SJSA1 (cell line): ENCODE measurements at places on chromosomes 7 and 10.

DNA sequence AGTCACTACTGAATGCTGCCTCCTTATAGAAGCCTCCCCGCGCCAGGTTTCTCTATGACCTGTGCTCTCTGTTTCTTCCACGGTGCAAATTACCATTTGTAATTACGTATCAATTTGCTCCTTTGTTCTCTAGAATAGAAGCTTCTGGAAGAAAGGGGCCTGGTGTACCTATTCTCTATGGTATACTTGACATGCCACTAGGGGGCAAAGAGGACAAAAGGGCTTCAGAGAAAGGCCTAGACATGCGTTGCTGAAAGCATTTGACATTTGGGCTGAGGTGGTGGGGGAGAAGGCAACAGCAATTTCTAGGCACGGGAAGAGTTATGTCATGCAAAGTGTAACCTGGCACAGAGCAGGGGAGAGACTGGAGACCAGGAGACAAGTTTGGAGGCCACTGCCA lies 148.7 kb downstream of the WDR11 start:
- no peak for DNase-seq

GRCh38 chr7:128123291-128124037 lies 92.2 kb upstream of the LRRC4 start:
- no peak for DNase-seq

DNA sequence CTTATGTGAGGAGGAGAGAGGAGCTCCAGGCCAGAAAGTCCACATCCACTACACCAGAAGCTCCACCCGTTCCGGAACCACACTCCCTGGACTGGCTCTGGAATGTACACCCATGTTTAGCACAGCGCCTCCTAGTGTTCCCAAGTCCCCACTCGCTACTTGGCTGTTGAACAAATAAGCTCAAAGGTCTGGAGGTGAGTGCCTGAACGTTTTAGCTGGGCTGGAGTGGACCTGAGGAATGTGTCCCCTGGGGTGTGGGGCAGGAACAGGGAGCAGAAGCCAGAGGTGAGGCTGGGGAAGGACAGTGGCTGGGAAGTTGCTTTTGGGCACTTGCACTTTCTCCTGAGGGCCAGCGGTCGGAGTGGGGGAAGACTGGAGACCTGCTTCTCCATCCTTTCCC lies 164.1 kb upstream of the CDCA7L start:
- DNase-seq, result peak; percentile 50

GRCh38 chr10:110307805-110308204 lies 3.1 kb upstream of the SMNDC1 start:
- no peak for DNase-seq

- no peak for DNase-seq
These were observed 6.8 kb downstream of the PON2 start for GRCh38 chr7:95427914-95428516.

GRCh38 chr10:23095966-23096801 lies 805 bp downstream of the MSRB2 start:
- no peak for DNase-seq

GRCh38 chr10:63064706-63065105 lies 68.4 kb upstream of the NRBF2 start:
- no peak for DNase-seq

- DNase-seq, result no peak
These were observed 92.2 kb downstream of the GATA3 start for GRCh38 chr10:8146650-8147049.

GRCh38 chr10:78934532-78934898 lies 134.3 kb upstream of the ZMIZ1 start:
- DNase-seq, result no peak

- no peak for DNase-seq
These were observed 818.3 kb downstream of the MAGI2 start for GRCh38 chr7:78635026-78635793.

DNA sequence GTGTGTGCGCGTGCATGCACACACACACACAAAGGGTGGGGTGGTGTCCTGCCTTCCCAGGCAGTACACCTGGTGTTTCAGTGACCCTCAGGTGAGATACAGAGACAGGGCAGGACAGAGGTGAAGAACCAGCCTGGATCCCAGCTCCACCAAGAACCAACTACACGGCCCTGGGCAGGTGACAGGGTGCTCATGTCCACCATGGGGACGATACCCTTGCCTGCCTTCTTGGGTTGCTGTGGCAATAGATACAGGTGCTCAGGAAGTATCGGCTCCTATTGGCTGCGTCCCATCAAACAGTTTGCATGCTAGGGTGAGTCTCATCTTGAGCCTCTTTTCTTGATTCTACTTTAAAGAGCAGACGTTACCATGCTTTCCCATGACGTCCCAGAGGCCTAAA lies 33.7 kb upstream of the CXCL12 start:
- DNase-seq, result no peak

DNA sequence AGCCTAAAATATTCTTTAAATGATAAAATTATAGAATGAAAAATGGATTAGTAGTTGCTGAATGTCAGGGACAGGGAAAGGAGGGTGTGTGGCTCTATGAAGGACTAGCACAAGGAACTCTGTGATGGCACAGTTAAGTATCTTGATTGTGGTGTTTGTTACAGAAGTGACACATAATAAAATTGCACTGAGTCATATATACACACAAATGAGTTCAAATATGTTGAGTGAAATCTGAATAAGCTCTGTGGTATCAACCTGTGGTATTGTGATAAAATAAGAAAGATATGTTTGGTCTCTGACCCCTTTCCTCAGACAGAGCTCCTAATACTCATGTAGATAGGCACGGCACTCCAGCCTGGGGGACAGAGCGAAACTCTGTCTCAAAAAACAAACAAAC lies 181.5 kb upstream of the TRIM24 start:
- DNase-seq, result no peak

DNA sequence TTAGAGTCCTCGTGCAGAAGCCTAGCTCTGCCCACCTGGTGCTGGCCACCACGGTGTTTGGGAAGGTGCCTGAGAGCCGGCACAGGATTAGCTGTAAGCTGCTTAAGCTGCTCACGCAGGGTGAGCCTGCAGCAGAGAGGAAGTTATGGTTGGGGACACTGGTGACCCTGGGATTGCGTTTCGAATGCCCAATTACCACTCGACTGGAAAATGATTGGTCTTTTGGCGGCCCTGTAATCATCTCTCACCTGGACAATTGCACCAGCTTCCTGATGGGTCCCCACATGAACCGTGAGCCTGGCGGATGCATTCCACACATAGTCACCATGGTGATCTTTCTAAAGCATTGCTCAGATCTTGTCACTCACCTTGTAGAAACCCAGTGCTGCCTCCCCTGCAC lies 442.3 kb upstream of the ZMIZ1 start:
- DNase-seq, result no peak

GRCh38 chr10:12873172-12873571 lies 128.3 kb downstream of the CCDC3 start:
- no peak for DNase-seq

DNA sequence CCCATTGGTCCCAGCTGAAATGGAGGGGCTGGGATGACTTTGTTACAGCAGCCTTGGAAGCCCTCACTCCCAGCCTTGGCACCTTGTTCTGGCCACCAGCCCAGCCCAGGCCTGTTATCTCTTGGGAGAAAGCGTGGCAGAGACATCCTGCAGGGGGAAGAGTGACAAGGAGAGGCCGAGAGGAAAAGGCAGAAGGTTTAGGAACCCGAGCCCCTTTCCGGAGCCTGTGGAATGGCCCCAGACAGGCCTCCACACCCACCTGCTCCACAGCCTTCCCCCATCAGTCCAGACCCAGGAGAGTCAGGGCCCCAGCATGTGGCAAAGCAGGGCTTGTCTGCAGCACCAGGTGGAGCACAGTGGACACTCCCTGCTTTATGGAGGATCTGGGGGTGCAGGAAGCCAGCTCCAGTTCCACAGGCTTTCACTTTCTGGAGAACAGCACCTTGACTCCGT lies 24.1 kb upstream of the TRIM8 start:
- DNase-seq, result no peak

DNA sequence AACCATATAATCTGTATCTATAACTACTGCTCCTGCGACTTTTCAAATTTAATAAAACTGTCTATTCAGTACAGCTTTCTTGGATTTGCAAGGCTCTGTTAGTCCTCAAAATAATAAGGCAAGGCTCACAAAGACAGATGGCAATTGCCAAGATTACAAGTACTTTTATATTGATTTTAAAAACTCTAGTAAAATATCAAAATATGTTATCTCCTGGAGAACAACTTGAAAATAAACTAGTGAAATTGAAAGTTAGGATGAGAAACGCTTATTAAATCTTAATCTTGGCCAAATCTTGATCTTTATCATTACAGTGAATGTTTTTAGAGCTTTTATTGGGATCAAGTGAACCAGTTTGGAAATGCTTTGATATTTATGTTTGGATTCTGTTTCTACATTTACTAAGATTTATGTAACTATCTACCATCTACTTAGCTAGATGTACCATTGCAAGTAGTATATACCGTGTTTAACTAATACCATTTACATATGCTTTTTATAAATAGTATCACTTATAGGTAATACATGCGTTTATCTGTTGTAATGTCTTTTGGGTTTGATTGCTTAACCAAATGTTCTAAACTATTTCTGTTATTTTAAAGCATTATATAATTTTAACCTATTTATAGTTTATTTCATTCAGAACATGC lies 70.0 kb downstream of the CABCOCO1 start:
- DNase-seq, result no peak

GRCh38 chr7:98236355-98237185 lies 15.5 kb downstream of the TECPR1 start:
- DNase-seq, result peak; percentile 39

GRCh38 chr10:122487174-122487765 lies 25.9 kb downstream of the HTRA1 start:
- no peak for DNase-seq

- DNase-seq, result no peak
These were observed 76.4 kb upstream of the CDC14C start for GRCh38 chr7:48847917-48848316.

DNA sequence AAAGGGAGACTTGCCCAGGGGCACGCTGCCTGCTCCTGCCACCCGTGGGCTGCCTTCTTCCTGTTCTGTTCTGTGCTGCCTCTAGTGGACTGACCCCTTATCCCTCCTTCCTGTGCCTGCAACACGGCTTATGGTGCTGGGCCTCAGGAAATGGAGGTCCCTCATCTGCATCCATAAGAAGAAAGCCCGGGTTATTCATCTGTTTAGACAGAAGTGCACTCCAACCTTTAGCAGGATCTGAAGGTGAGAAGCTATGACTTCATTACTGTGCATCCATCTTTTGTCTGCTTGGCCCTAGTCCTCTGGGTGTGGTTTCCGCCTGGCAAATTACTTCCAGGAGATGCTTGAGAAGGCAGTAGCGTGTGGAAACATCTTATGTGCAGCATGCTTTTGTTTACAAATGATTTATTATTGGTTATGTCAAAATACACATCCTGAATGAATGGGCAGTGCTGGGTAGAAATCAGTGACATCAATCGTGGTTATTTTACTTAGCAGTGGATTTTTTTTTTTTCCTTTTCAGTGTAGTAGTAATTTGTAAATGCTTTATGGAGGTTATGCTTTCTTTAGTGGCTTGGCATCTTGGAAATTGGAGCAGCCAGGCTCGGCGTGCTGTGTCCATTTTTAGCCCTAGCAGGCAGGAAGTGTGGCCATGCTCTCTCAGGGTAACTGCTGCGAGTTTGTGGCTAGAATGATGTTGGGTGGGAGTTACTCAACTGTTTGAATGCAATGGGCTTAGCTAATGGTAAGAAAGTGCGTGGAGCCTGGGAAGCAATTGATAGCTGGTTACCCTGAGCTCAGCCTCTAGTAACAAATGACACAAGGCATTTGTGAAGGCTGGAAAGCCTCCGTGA lies 12.7 kb downstream of the PTPRE start:
- DNase-seq, result peak; percentile 14

DNA sequence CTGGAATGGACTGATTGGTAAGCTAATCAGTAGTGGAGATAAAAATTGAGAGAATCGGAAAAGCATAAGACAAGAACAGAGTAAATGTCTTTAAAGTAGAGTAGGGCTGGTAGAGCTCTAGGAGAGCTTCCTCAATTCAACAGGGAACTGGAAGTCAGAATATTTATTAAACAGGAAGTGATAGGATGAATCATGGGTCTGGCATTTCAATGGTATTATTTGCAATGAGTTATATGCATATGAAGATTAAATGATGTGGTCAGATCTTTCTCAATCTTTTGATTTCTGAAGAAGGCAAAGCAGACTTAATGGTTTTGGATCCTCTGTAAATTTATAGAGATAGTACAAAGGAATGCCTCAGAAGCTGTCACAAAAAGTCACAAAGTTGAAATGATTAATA lies 349.0 kb downstream of the HPSE2 start:
- DNase-seq, result no peak

DNA sequence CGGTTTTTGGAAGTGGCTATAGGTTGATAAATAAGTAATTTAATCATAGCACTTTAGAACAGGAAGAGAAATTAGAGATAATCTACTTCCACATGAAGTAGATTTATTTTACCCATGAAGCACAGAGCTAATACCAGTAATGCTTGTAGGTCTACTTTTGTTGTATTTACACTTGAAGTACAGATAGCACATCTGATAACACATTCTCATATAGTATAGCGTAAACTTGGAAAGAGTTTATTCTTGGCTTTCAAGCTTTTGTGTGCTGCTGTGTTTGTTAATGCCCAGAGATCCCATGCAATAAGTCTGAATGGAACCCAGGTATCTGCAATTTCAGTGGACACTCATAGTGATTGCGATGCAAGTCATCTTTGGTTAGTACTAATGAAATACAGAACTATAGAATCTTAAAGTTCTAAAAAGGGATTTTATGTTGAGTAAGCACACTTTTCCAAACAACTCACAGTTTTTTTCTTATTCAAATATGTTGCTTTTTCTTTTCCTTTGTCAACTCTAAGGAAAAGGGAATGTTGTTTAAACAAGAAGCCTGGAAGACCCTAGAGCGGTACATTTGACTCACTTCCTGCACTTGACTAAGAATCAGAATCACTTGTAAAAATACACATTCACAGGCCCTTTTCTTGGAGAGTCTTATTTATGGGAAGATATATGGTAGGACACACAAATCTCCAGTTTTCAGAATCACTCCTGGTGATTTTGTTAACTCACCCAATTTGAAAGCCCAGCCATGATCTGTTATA lies 105.8 kb downstream of the GNAI1 start:
- no peak for DNase-seq

DNA sequence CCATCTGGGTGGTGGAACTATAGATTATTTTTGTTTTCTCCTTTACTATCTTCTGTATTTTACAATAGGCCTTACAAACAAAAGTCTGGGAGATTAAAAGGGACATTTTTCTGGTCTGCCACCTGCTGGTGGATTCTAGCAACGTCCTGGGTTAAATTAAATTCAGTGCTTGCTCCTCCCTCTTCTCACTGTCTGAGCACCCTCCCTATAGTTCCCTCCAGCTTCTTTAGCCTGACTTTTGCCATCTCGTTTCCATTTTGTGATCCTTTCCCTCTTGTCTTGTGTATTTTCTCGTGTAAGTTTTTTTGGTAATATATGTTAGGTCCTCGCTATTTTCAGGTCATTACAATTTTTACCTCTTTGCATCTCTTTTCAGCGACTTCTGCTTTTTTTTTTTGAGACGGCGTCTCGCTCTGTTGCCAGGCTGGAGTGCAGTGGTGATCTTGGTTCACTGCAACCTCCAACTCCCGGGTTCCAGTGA lies 16.1 kb downstream of the ANKRD16 start:
- peak; percentile 69 for DNase-seq

- DNase-seq, result no peak
These were observed 1631.5 kb upstream of the LRRTM3 start for GRCh38 chr10:65294329-65294728.

GRCh38 chr7:135602304-135602703 lies 44.6 kb downstream of the NUP205 start:
- peak; percentile 2 for DNase-seq

- DNase-seq, result no peak
These were observed 63.1 kb downstream of the MALRD1 start for GRCh38 chr10:19111501-19112267.
